Spinal cord (tissue), 10 donors: ENCODE measurements at places on chromosomes 7 and 10. TPM values are rescaled to one million over a fixed set of nuclear protein-coding genes. Genes with fewer than 3 reads are reported as not detected.

OR2AE1 gene
- 0.24 TPM for polyA plus RNA-seq

GATA3 gene
- polyA plus RNA-seq, result 3.4 TPM

RBM17 gene
- polyA plus RNA-seq, result 149 TPM

SRI gene
- 286 TPM for polyA plus RNA-seq

BLOC1S2 gene
- polyA plus RNA-seq, result 96.2 TPM

TCAF1 gene
- polyA plus RNA-seq, result 120 TPM

- no peak for DNase-seq
Observed at GRCh38 chr10:80441831-80442230, 12.3 kb upstream of the TSPAN14 start.

GRCh38 chr7:130695840-130696239, 9.5 kb upstream of the TSGA13 start:
- DNase-seq, result peak; percentile 9

GRCh38 chr7:36264123-36264801, 111.2 kb downstream of the EEPD1 start:
- DNase-seq, result no peak

GRCh38 chr7:98134420-98135228, 28.0 kb downstream of the LMTK2 start:
- no peak for DNase-seq

GRCh38 chr7:99894738-99895137, 17.9 kb upstream of the OR2AE1 start:
- DNase-seq, result no peak

GRCh38 chr7:40965016-40965415, 737.9 kb downstream of the INHBA start:
- no peak for DNase-seq

- no peak for DNase-seq
Observed at GRCh38 chr10:118810796-118811505, 56.2 kb upstream of the CACUL1 start.

DNA sequence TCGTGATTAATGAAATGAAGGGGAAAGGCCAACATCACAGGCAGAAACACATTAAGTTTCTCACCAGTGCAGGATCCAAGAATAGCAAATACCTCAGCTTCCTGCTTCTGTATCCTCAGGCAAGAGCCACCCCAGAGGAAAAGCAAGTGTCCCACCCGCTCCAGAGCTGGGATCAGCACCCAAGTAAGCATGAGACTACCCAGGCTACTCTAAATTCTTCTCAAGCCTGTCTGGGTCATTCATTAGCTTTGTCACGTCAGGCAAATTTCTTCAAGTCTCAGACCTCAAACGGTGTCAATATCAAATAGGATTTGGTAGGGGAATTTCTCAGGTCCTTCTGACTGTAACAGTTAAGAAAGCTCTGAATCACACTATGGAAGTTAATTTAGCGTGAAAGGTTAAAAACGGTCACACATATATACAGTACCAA, 59.0 kb downstream of the GNA12 start:
- DNase-seq, result no peak

- no peak for DNase-seq
Observed at GRCh38 chr7:140155428-140155827, 21.4 kb downstream of the KDM7A start.

GRCh38 chr7:11135573-11135972, 161.9 kb downstream of the PHF14 start:
- DNase-seq, result no peak

DNA sequence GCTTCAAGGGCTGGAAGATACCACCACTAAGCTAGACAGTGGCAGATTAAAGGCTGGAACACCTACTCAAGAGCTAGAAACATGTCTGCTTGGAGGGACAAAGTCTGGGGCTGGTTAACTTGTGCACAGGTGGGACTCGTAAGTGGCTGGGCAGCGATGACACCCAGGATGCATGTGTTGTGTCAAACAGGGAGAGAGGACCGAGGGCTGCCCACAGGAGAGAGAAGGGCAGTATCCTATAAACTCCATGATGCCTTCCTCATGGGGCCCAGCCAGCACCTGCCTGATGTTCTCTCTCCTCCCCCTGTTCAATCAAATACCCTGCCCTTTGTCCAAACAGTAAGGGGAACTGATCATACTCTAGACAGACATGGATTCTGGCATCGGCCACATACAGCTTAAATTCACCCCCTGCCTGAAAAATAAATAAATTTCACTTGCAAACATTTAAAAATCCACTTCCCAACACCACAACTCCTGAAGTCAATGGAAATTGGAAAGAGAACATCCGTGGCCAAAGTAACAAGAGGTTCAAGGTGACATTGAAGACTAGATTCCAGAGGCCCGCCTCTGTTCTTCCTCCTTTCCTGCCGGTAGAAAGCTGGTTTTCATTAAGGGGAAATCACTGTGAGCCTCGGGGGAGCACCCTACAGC, 50.6 kb downstream of the CHST15 start:
- DNase-seq, result no peak

GRCh38 chr7:98459529-98459928, 58.6 kb upstream of the BAIAP2L1 start:
- DNase-seq, result no peak

DNA sequence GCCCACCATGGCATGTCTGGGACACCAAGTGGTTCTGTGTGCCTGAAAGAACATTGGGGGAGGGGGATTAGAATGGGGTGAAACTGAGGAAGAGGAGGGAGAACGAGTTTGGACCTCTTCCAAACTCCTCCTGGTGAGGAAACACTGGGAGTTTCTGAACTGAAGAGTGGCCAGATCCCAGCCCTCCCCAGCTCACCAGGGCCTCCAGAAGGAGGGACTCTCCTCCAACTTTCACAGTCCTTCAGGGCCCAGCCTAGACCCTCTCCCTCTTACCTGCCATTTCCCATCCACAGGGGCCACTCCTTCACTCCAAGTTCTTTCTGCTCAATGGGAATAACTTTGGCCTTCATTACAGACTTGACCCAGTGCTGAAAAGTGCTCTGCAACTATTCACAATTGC, 132.0 kb upstream of the FOXK1 start:
- no peak for DNase-seq

- DNase-seq, result no peak
Observed at GRCh38 chr7:55374213-55374612, 9.1 kb downstream of the LANCL2 start.

GRCh38 chr10:125999694-126000093, 103.3 kb downstream of the FANK1 start:
- DNase-seq, result no peak

DNA sequence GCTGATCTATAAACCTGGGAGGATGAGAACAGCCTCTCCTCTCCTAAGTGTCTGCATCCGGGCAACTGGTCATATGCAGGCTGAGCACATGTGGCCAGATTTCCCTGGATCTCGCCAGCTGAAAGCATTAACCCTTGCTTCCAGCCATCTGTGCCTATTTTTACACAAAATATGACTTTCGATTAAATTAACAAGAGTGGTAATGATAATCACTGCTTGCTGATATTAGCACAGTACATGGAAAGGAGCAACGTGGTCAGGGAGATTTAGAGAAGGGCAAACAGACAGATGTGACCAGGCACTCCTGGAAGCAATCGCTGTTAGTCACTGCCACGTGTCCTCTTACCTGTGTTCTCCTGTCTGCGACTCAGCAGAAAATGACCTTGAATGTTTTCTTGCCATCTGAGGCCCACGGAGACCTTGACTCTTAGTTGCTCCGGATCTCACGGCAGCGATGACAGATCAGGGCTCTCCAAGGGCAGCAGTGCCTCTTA, 59.5 kb upstream of the NPTX2 start:
- DNase-seq, result no peak

GRCh38 chr10:101961591-101962498, 94.1 kb downstream of the ARMH3 start:
- DNase-seq, result no peak

GRCh38 chr10:85545874-85546273, 820.7 kb downstream of the GRID1 start:
- peak; percentile 78 for DNase-seq

- DNase-seq, result no peak
Observed at GRCh38 chr10:14478201-14478600, 147.5 kb upstream of the FRMD4A start.

GRCh38 chr10:68332259-68333057, at the start of gene PBLD:
PBLD (minus strand) TSS chr10:68332928; CDS start chr10:68306844, 26,084 bp downstream.
- DNase-seq, result peak; percentile 71

DNA sequence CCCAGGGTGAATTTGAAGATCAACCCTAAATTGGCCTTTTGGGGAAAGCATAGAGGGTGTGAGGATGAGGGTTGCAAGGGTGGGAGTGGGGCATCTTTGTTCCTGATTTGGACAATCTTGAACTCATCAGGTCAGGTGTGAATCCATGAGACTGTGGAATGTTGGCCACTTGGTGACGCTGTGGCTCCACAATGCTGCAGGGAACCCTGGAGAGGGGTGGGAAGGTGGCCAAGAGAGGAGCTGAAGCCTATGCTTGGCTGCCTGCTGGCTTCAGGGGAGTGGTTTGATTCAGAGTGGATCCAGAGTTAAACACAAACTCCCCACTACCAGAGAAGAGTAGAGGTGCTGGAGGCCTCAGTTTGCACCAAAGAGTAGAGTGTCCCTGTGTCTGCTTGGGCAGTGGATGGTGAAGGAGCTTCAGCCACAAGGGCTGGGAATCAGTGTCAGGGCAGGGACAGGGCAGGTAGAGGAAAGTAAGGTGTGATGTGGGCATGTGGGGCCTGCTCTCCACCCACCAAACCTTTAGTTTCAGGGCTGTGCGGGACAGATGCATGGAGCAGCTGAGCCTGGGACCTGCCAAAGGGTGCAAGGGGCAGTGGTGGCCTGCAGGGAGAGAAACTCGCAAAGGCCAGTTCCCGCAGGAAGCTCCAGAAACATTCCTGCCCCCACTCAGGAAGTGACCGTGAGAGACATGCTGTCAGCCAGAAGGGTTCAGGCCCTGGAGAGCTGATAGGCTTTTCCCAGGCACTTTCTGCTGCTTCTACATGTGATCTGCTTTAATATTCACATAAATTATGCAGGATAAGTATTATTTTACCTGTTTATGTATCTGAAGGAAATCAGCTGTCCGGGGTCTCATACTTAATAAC, 81.0 kb upstream of the PRSS58 start:
- DNase-seq, result peak; percentile 50

- DNase-seq, result no peak
Observed at GRCh38 chr10:43204042-43204942, 62.6 kb downstream of the RASGEF1A start.

DNA sequence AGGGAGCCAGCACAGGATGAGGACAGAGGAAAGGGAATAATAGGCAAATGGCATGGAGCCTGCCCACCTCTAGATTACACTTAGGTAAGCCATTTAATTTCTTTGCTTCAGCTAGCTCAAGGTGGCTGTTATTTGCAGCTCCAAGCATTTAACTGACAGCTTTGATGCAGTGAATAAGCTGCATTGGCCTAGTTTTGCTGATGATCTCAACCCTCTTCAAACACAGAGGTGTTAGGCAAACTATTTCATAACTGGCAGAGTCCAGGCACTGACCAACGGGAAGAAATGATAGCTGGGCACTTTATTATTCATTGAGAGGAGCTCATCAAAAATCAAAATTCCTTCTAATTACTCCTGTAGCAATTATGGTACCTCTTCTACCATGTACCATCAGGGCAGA, 317.4 kb downstream of the BMPER start:
- no peak for DNase-seq

DNA sequence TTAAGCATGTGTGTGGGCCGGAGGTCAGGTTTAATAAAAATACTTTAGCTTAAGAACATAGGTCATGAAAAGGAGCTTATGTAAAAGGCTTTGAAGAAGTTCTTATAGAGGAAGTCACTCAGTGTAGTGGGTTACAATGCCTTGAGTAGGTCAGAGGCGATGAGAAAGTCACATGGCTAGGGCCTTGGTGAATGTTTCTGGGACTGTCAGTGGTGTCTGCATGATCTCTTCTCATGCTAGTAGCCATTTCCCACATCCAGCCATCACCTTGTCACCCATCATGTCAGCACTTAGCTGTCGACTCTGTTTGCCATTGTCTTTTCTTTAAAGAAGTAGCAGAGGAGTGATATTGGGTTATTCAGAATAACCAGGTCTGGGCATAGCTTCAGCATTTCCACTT, 236.6 kb downstream of the CDK14 start:
- DNase-seq, result no peak

- DNase-seq, result no peak
Observed at GRCh38 chr10:11407939-11408338, 203.5 kb downstream of the USP6NL start.

- no peak for DNase-seq
Observed at GRCh38 chr7:103972779-103973434, 16.6 kb downstream of the RELN start.

DNA sequence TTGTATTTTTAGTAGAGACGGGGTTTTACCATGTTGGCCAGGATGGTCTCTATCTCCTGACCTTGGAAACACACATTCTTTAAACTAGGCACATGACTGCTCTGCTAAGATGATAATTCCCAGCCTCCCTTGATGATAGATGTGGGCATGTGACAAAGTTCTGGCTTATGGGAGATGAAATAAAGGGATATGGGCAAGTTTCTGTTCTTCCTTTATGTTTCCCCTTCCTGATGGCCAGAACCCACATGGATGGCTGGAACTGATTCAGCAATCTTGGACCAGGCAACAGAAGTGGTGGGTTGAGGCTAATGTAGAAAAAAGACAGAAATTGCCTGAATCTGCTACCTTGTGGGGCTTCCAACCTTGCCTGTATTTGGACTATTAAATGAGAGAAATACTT, 60.7 kb upstream of the NRP1 start:
- no peak for DNase-seq

DNA sequence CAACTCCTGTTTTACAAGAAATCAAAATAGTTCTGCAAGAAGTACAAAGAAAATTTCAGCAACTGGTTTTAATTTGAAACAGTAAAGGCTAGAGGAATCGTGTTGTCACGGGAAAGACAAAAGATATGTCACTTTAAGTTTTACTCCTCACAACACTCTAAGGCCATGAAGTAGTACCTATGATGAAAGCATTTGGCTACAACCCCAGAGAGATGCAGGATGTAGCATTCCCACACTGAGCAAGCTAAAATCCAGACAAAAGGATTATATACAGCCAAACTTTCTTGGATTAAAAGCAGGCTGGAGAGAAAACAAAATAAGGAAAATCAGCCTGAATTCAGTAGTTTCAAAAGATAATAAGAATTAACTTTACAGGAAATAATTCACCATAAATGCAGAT, 245.5 kb upstream of the STEAP1 start:
- no peak for DNase-seq

DNA sequence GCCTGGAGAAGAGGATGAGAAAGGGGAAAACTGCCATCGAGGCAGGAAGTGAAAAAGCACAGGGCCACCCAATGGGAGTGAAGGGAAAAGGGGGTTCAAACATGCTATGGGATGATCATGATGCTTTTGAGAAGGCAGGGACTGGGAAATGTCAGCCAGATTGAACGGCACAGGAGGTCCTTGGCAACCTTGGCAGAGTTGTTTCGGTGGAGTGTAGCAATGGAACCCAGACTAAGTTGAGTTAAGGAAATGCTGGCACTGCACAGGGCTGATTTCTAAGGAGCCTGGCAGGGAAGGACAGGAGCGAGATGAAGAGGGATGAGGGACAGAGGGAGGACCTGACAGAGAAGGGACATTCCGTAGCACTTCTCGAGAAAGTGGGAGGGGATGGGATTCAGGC, 101.4 kb downstream of the PIP4K2A start:
- no peak for DNase-seq
